ENCODE measurements at places on chromosomes 13 and 19.

DNA sequence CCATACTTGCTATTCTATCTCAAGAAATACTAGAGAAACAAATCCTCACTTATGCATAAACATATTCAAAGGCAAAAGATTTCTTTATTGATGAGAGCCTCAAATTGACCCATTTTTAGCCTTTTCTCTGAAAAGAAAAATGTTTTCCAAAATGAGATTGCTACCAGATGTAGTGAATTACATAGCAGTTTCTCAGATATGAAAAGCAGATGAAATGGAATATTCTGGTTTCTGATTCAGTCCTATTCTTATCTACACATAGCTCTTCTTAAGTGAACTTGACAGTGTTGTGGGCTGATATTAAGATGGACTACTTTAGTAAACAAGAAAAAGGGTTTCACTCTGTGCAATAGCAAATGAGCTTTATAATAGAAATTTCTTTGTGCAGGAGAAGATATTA, 183.5 kb downstream of the DNAJC15 start:
- DNase-seq: no peak

- DNase-seq: no peak
These were observed 65.1 kb upstream of the GTF3A start for GRCh38 chr13:27359199-27359821.

DNA sequence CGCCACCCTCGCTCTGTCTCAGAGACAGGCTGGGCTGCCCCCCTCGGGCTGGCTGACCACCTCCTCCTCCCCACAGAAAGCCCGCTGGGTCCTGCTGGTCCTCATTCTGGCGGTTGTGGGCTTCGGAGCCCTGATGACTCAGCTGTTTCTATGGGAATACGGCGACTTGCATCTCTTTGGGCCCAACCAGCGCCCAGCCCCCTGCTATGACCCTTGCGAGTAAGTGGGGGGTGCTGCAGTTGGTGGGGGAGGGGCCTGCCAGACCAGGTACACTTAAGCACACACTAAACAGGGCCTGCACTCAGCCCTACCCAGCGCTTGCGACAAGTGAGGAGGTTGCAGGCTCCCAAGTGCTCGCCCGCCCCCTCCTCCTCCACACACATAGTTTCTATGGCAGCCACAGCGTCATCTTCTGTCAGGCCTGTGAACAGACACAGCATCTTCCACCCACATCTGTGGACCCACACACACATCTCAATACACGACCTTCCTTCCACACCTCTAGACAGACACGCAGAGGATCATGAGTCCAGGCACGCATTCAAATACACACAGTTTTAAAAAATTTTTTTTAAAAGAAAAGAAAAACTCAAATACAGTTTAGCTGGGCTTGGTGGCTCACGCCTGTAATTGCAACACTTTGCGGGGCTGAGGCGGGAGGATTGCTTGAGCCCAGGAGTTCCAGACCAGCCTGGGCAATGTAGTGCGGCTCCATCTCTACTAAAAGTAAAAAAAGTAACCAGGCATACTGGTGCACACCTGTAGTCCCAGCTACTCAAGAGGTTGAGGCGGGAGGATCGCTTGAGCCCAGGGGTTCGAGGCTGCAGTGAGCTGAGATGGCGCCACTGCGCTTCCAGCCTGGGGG, 18.4 kb downstream of the PLD3 start:
- DNase-seq: no peak

DNA sequence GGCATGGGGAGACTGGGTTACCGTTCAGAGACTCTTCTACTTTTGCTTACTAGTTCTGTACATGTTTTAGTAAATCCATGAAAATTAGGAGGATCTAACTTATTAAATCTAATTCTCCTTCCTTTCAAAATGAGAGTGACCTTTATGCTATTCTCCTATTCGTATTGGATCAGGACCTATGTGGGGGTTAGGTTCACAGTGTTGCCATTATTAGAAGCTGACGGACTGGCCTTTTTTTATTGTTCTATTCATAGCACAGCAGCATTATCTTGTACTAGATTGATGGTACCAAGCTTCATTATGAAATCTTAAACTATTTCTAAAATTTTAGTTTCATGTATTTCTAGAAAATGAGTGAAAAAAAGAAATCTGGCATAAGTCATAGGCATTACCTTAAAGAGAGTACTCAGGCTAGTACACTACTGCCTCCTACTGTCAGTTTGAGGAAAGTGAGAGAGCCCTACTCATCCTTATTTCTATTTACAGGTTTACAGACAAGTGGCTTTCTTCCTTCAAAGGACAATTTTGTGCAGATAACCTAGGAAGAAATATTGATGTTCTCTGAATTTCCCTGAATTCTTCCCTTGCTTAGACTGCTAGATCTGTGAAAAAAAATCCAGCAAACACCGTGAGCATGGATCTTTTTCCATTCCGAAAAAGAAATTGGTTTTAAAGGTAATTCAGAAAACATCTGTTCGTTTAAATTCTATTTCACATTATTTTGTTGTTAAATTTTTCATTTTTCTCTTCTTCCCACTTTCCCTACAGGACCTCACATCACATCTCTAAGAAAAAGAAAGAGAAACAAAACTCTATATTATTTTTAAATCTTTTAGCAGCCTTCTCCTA, 485.5 kb downstream of the DIAPH3 start:
- DNase-seq: no peak

GRCh38 chr19:17020385-17020784, 6.2 kb downstream of the CPAMD8 start:
- no peak for DNase-seq

DNA sequence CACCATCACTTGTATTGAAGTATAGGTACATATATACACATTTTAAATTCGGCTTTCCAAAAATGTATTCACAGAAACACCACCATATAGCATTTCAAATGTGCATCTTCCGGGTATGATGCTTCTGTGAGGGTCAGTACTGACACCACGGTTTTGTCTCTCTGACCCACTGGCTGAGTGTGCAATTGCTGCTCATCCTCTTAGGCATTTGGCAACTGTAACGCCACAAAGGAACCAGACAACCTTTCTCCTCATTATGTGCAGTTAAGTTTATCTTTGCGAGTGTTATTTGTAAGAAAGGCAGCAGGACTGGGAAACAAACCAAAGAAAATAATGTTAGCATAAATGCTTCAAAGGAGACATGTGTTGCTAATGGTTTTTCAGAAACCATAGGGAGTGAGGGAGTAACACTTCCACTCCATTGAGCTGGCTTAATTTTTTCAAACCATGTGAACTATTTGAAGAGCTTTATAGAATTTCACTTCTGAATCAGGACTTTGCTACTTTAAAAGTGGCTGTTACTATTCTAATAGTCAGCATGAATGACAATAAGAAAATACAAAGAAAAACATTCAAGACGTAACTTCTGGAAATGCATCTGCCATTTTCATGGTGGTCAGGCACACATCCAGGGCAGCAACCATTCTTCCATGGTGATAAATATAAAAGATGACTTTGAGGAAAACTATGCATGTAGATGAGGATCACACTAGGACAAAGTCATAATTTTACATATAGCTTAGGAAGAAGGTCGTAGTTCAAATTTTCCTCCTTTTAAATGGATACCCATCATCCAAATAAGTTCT, 423.3 kb downstream of the MZT1 start:
- no peak for DNase-seq

DNA sequence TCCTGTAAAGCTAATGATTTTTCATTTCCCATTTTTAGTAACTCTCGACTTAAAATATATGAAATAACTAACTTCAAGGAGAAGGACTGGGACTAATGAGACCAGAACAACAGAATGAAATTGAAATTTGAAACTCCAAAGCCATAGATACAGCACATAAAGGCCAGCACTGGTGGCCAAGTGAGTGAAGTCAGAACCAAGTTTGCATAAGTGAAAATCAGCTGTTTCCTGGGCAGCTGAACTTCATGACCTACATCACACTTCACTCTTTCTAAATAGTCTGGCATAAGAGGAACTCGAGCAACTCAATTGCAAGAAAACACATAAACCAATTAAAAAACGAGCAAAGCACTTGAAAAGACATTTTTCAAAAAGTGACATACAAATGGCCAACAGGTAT, 84.5 kb downstream of the DCLK1 start:
- no peak for DNase-seq

DNA sequence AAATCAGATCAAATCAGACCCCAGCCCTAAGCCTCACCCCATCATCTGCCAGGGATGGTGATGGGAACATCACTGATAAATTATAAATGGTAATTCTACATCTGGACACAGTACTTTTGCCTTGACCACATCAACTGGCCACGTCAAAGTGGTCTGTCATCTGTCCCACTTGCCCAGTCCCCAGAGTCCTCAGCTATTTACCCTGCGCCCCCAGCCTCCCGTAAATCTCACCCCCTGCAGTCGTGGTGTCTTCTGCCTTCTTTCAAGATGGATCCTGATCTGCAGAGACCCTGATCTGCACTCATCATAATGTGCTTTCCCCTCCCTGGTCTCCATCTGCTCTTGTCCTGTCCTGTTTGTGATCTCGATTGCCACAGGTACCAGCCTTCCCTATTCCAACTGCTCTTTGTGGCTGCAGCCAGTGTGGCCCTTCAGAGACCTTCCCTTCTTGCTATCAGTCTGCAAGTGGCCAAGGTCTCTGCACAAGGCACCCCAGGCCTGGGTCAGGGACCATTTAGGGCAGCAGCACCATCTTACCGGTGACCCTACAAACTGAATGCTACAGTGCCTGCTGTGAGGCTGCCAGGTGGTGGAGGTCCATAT, 26.7 kb upstream of the POP4 start:
- no peak for DNase-seq

GRCh38 chr19:41934849-41935374, 6.7 kb upstream of the ERFL start:
- DNase-seq: peak; percentile 29

Data from hypothalamus (tissue), 51 donors.